Ovary (tissue), 10 donors: ENCODE measurements at places on chromosomes 6 and 20. TPM values are rescaled to one million over a fixed set of nuclear protein-coding genes. Genes with fewer than 3 reads are reported as not detected.

DNA sequence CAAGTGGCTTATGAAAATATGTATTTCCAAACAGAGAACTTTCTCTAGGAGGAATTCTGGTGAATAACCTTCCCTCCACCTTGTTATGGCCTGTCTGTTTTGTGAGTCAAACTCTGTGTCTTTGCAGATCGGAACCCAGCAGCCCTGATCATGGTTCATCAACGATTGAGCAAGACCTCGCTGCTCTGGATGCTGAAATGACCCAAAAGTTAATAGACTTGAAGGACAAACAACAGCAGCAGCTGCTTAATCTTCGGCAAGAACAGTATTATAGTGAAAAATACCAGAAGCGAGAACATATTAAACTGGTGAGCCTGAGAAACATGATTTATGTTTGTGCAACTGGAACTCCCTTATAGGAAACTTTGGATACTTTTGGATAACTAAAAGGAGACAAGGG lies 294.5 kb upstream of the PLCB4 start:
- no peaks in the 10 kb centered on the region for H3K27me3 ChIP-seq
- no peak for DNase-seq
- H3K4me1 ChIP-seq = no peaks in the 10 kb centered on the region
- no peaks in the 10 kb centered on the region for H3K36me3 ChIP-seq
- no peak overlapping the region for H3K4me3 ChIP-seq
- no peak overlapping the region for H3K27ac ChIP-seq

GRCh38 chr20:40967700-40968099 lies 60.9 kb upstream of the TOP1 start:
- DNase-seq = no peak
- H3K27me3 ChIP-seq = no peaks in the 10 kb centered on the region
- peaks cover 3% of the 10 kb centered on the region for H3K4me1 ChIP-seq
- H3K36me3 ChIP-seq = no peaks in the 10 kb centered on the region
- H3K27ac ChIP-seq = no peak overlapping the region

DNA sequence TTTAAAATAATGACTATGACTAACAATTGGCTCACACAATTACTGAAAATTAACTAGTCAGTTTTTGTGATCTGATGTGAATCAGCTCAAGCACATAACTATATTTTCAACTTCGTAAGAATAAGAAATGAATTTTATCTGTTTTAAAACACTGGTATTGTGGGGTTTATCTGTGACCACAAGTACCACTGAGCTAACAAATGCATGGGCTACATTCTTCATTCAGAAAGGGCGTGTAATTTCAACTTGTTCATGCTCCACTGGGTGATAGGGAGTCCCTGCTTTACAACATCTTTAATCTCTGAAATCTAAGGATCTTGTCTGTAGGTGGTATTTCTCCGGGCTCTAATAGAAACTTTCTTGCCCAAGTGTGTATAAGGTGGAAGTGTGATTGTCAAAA lies 1311.5 kb upstream of the GJE1 start:
- H3K27ac ChIP-seq = no peak overlapping the region
- no peaks in the 10 kb centered on the region for H3K4me1 ChIP-seq
- H3K4me3 ChIP-seq = no peak overlapping the region
- no peak for DNase-seq

Gene C6orf163
- 4.1 TPM for total RNA-seq

Gene TRIM27
- total RNA-seq = 50.6 TPM
